ENCODE measurements at places on chromosomes 7 and 10. TPM values are rescaled to one million over a fixed set of nuclear protein-coding genes. Genes with fewer than 3 reads are reported as not detected.

The TMEM229A gene
- 0.59 TPM for total RNA-seq

The GHRHR gene
- not detected for total RNA-seq

The GBX1 gene
- 0.20 TPM for total RNA-seq

The IFIT3 gene
- 17.8 TPM for total RNA-seq

The VENTX gene
- 0.09 TPM for total RNA-seq

The CH25H gene
- total RNA-seq, result not detected

The PLCE1 gene
- total RNA-seq, result 3.2 TPM

The SEC61A2 gene
- 23.9 TPM for total RNA-seq

Data from mesothelial cell of epicardium (in vitro differentiated cells).